AG20443 (cell line): ENCODE measurements at places on chromosomes 16 and 17.

DNA sequence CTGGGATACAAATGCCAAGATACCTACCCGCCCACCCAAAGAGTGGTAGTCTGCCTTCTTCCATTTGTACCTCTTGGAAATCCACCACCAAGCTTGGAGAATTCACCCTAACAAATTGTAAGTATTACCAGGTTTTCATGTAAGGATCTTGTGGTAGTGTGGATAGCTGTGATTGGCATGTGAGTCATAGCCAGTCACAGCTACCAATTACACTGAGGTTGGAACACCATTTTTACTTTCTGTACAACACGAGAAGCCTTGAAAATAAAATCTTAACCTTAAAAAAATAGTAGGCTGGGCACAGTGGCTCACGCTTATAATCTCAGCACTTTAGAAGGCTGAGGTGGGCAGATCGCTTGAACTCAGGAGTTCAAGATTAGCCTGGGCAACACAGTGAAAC, 18.5 kb upstream of the SLC35G3 start:
- no peak for DNase-seq

GRCh38 chr17:1785930-1786329, 24.1 kb downstream of the SERPINF1 start:
- no peak for DNase-seq

DNA sequence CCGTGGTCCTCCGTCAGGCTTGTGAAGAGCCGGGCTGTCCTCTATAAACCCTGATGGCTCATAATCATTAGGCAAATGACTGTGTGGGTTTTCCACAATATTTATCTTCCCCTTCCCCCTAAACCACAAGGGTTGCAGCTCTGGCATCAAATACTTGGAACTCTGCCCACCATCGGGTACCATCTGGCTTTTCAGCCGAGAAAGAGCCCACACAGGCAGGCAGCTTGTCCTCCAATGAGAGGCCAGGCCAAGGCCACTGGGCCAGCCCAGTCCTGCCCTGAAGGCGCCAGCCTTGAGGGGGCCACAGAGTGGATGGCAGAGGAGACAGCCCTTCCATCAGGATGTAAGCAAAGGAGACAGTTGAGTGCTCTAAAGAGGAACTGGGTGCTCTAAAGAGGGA, 31.8 kb upstream of the NAT9 start:
- no peak for DNase-seq

GRCh38 chr17:76048711-76049110, 21.6 kb upstream of the EVPL start:
- DNase-seq: no peak

GRCh38 chr16:9602189-9602588, 510.7 kb downstream of the HAPSTR1 start:
- no peak for DNase-seq

DNA sequence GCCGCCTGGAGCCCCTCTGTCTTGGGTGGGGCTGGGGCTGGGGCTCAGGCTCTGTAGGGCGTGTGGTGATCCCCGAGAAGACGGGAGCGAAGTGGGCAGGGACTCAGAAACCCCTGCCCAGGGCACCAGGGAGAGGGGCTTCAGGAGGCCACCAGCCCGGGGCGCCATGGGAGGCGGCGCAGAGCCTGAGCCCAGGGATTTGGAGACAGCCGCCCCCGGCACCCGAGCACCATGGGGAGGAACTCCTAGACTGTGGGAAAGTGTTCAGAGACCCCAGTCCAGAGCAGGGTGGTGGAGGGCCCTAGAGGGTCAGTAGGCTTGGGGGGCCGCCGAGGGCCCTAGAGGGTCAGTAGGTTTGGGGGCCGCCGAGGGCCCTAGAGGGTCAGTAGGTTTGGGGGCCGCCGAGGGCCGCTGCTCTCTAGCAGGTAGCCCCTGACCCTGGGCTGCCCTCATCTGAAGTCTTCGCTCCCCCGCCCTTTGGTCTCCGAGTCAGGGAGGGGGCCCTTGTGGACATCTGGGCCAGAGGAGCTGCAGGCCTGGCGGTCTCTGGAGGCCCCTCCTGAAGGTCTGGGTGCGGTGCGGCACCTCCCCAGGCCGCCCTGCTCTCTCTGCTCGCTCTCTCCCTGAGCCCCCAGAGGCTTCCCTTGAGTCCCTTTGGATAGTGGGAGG, 734 bp downstream of the ARHGDIG start:
- DNase-seq: no peak

DNA sequence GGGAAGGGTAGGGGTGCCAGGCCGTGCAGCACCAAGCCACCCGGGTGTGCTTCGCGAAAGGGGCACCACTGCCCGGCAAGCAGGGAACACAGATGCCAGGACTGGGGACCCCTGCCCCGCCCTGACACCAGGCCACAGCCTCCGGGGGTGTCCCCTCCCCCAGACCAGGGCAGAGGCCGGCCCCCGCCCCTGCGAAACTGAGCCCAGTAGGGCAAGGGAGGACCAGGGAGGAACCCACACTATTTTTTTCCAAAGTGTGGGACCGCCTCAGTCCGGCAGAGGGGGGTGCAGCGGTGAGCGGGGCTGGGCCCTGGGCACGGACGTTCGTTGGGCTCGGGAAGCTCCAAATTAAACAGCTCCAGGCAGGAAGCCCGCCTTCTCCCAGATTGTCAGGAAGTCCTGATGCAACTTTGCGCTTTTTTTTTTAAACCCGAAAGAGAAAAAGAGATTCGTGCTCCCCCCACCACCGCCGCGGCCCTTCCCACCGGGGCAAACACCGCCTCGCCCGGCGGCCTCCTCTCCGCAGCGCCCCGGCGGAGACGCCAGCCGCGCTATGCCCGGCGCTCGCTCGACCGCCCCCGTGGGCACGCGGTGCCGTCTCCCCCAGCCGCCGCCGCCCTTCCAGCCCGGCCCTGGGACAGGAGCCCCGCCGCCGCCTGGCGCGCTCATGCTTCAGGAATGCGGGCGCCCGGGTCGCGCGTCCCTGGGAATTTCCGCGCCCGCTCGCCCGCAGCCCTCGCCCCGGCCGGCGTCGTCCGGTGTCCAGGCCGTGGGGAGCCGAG, 755 bp downstream of the PIEZO1 start:
- peak; percentile 86 for DNase-seq

DNA sequence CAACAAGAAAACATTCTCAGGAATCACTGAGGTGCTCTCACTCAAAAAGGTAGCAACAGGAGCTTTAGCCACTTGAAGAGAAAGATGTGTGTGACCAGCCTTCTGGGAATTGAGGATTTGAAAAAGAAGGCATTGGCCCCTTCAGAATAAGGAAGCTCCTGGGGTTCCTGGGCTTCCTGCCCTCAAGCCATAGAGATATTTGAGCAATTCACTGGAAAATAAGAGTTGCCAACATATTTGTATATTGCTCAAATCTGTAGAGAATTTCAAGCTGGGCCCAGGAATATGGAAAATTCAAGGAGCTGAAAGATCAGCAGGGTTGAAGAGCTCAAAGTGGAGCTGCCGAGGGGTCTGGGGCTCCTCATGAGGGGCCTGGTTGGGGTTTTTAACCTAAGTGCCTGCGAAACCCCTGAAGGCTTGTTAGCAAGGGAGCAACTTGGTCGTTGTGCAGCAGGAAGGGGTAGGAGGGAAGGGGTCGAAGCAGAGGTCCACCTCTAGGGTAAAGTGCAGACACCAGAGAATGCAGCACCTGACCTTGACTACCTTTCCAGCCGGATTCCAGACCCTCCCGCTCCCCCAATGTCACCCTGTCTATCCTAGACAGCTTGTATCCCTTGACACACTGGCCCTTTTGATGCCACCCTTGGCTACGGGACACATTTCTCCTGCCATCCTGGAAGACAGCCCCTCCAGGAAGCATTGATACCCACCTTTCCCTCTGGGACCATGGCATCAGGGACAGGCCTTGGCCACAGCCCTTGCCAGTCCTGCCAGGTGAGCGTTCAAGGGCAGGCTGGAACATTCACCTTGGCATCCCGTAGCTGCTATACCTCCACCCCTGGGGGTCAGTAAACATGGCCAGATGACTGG, 67.6 kb upstream of the SREBF1 start:
- peak; percentile 54 for DNase-seq

- DNase-seq: peak; percentile 52
Observed at GRCh38 chr16:68246666-68247065, 1.5 kb downstream of the PLA2G15 start.

GRCh38 chr16:61812251-61812650, 224.0 kb downstream of the CDH8 start:
- DNase-seq: no peak

DNA sequence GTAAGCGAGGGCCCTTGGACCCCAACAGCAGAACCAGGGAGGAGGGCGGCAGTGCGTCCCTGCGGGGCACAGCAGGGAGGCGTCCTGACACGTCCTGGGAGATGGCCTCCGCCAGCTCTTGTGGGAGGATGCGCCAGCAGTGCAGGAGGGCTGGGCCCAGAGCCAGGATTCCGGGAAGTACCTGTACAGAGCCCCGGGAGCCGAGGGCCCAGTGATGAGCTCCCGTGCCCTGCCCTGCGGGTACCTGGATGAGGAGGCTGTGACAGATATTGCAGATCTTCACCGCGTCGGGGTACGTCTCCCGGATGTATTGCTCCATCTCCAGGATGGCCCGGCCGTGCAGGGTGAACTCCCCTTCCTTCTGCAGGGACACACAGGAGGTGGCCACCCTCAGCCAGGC, 23.1 kb downstream of the KDM8 start:
- DNase-seq: no peak

DNA sequence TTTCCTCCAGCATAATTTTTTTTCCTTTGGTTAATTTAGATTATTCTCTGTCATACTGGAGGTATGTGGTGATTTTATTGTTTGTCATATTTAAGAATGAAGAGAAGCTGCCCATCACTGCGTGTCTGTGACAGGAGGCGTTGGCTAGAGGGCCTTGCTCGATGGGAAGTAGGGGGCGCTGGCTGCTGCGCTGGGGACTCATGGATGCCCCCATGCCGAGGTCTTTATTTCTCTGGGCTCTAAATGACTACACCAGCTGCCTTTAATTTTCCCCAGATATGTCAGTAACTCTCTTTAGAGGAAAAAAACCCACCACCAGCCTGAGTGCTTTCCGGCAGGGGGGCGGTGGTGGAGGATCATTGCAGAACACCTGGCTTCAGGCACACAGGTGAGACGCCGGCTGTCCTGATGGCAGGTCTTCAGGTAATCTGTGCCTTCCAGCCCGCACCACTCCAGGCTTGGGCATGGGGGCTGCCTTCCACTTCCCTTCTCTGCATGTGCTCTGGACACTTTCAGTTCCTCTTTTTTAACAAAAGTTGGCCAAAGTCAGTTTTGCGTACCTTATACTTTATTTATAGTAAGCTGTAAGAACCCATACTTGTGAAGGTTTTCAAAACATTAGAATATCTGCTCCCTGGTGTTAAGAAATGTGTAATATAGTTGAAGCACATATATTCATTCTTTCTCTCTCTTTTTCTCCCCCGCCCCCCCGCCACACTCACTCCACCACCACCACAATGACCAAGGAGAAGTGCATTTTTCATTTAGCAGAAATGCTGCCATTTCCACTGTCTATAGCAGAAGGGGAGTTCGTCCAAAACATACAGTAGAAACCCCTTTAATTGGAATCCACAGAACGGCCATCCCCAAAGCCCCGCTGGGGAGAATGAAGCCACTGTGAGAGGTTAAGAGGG, 192.7 kb downstream of the RPTOR start:
- DNase-seq: no peak

DNA sequence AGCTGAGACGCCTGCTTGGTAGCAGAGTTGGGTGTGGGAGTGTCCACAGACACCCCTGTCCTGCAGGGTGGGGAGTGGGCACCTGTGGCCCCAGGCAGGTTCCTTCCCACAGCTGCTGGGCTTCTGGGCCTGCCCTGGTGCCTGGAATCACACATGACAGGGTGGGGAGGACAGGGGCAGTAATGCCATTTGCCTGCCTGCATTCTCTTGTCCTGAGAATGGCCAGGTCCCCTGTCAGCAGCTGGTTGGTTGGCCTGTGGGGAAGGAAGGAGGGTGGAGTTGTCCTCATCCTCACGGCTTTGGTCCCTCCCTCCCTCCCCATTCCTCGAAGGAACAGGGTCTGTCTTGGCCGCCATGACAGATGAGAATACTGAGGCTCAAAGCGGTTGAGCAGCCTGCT, 5.2 kb downstream of the PRSS53 start:
- DNase-seq: no peak

- no peak for DNase-seq
Observed at GRCh38 chr17:32523017-32523680, 36.4 kb downstream of the CDK5R1 start.

DNA sequence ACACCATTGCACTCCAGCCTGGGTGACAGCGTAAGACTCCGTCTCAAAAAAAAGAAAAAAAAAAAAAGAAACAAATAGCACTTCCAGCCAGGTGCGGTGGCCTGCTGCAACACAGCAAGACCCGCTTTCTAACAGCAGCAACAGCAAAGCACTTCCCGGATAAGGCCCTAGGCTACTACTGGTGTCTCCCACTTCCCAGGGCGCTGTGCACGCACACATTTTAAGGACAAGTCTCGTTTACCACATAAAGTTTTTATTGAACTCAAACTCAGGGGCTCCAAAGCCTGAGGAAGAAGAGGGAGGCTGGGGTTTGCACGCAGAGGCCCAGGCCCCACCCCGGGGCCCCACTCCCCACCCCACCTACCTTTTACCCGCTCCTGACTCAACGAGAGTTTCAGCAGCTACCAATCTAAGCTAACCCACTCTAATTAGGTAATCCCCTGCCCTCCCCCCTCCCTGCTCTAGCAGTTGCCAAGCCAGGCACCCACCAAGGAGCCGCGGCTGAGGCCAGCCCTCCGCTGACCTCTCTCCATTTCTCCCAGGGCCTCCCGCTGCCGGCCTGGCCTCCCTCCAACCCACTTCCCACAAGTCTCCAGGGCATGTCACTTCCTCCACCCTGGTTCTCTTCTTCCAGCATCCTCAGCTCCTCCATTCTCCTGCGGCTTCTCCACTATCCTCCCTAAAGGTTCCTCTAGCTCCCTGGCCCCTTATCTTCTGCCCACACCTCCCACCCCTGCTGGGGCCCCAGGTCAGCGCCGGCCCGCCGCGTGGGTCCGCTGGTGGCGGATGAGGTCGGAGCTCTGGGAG, 2.4 kb downstream of the ZNF768 start:
- DNase-seq: no peak

GRCh38 chr17:27376637-27377547, 79.4 kb upstream of the KSR1 start:
- no peak for DNase-seq

DNA sequence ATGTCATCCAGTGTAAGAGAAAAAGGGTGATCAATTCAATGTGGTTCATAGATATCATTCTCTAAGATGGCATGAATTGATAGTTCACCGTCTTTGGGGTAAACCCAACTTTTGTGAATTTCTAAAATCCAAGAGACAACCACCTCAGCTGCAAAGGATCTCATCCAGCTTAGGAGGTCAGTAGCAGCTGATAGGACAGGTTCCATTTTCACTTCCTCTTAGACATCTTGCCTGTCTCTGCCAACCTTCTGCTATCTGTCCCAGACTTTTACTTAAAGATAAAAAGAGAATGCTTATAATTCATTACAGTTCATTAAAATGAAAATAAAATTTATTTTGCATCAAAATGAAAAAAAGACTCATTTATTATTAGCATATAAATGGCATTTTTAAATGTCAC, 468.2 kb downstream of the XYLT1 start:
- no peak for DNase-seq

GRCh38 chr17:1315891-1316403, 36.5 kb downstream of the TRARG1 start:
- no peak for DNase-seq

GRCh38 chr16:74290356-74290755, 6.3 kb upstream of the PSMD7 start:
- DNase-seq: no peak
